ENCODE measurements at places on chromosomes 12 and 14.

GRCh38 chr14:91284791-91285548 is 40.5 kb upstream of the GPR68 start:
- no peak for DNase-seq

GRCh38 chr14:69114763-69115162 is 38.2 kb downstream of the DCAF5 start:
- no peak for DNase-seq

GRCh38 chr14:35404449-35405303 is at the start of gene NFKBIA:
Gene NFKBIA (minus strand): TSS chr14:35404749. CDS start chr14:35404644, 105 bp downstream.
- peak; percentile 96 for DNase-seq

GRCh38 chr14:60905923-60906322 is 75.0 kb downstream of the TRMT5 start:
- DNase-seq = no peak

- no peak for DNase-seq
Observed at GRCh38 chr12:11568155-11568761, 81.2 kb upstream of the ETV6 start.
